ENCODE measurements at places on chromosomes 7 and 10. TPM values are rescaled to one million over a fixed set of nuclear protein-coding genes. Genes with fewer than 3 reads are reported as not detected.
A peak's percentile ranks its signal among the peaks of the same experiment; 100 is the strongest.

- DNase-seq: peak; percentile 80
These were observed 21.5 kb downstream of the WASL start for GRCh38 chr7:123727071-123727837.

DNA sequence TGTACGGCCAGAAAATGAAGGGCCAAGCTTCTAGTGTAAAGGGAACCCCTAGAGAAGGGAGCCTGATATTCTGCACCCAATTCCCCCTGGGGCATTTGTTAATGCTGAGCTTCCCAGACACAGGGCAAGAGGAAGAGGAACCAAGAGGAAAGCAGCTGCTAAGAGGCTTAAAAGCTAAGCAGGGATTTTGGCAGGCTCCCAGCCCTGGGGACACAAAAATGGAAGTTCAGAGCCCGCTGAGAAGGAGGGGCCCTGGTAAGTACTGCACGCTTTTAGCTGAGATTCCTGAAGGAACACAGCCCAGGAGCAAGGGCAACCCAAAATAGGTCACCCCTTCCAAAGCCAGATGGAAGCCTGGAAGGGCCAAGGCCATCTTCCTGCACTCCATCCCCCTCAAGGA lies 387.3 kb upstream of the MGMT start:
- no peak for DNase-seq

The TMEM270 gene
- total RNA-seq: not detected

The ZNF467 gene
- total RNA-seq: 1.1 TPM

The NHLRC2 gene
- 7.6 TPM for total RNA-seq

DNA sequence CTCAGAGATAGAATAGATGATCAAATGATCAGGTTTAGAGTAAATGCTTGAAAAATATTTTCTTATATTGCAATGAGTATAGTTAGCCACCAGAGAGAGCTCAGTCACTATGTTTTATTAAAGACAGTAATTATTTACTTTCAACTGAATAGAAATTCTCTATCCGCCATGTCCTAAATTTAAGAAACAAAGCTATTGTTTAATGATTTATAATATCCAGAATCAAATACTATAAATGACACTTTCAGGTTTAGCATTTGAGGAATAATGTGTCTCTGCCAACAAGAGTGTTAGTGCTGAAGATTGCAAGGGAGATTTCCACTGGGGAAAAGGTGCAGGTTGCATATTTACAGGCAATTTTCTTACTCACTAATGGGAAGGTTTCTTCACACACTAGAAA lies 184.7 kb downstream of the DGKB start:
- peak; percentile 37 for DNase-seq

The SPDYE6 gene
- total RNA-seq: not detected

DNA sequence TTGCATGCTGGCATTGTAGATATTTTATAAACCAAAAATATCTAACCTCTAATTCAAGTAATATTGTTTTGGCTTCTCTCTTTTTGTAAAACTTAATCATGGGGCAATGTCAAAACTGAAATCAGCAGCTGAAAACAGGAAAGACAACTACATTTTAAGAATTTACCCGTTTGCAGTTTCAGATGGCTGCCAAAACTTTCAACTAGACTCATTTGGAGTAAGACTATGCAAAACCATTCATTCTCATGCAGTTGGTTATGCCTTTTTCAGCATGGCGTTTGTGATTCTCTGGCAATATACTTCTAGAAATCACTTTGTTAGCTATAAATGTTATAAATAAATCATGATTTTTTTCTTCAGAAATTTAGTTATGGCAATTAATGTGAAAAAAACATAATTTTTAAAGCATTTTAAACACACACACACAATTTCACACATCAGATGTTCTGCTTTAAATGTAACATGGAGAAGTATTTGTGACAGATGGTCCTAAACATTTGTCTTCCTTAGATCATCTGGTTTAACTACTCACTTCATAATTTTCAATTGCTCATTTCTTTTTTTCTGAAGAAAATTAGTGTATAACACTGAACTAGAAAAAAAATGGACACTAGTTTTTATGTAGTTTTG lies 116.4 kb downstream of the ITGB8 start:
- no peak for DNase-seq

The C7orf33 gene
- total RNA-seq: not detected

GRCh38 chr10:11553773-11554381 lies 57.6 kb downstream of the USP6NL start:
- no peak for DNase-seq

- no peak for DNase-seq
These were observed 737.7 kb upstream of the C7orf33 start for GRCh38 chr7:147852833-147853232.

DNA sequence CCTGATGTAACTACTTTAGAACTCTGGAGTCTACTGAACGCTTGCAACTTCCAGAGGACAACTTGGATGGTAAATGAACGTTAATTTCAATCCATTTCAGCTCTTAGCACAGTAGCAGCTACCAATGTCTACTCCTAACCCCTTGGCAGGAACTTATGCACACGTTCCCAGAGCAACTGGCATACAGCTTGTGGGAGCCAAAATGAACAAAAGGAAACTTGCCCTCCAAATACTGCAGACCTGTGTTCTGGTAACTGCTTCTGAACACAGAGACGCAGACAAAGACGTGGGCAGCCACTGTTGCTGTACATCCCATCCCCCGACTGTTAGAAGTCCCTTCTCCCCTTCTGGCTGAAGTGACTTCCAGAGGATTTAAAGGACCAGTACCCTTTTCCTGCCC lies 61.3 kb downstream of the XPNPEP1 start:
- DNase-seq: no peak

The HOXA1 gene
- total RNA-seq: 1.2 TPM

DNA sequence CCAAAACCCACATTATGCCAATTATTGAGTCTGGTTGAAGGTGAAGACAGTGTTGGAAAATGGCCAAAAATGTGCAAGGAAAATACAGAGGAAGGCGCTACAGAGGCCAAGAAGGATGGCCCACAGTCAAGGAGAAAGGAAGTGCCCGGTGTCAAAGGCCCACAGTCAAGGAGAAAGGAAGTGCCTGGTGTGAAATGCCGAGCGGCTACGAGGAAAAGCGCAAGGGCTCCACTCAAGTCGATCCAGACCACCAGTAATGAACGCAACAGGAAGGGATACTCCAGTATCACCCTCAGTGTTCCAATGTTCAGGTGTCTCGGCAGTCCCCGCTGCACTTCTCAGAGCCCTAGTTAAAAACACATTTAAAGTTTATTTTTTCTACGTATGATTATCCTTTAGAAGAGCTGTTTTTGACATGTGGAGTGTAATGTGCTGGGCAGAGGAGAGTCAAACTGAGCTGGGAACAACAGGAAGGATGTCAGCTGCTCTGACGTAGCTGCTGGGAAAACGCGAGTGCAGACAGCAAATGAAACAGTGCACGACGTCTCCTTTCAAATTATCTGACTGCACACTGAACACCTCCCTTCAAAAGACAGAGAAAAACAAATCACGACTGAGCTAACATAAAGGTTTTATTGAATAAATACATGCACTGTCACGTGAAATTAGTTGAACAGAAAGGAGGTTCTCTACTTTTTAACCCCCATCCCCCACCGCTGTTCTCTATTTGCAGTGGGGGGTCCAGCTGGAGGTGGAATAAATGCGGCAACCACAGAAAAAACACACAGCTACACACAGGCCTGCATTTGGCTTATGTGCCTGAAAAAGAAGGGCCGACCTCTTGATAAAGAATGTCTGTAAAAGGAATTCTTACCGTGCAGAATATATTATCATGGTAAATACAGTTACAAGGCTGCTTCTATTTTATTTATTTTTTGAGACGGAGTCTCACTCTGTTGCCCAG lies 26.1 kb upstream of the NCAPG2 start:
- DNase-seq: no peak

DNA sequence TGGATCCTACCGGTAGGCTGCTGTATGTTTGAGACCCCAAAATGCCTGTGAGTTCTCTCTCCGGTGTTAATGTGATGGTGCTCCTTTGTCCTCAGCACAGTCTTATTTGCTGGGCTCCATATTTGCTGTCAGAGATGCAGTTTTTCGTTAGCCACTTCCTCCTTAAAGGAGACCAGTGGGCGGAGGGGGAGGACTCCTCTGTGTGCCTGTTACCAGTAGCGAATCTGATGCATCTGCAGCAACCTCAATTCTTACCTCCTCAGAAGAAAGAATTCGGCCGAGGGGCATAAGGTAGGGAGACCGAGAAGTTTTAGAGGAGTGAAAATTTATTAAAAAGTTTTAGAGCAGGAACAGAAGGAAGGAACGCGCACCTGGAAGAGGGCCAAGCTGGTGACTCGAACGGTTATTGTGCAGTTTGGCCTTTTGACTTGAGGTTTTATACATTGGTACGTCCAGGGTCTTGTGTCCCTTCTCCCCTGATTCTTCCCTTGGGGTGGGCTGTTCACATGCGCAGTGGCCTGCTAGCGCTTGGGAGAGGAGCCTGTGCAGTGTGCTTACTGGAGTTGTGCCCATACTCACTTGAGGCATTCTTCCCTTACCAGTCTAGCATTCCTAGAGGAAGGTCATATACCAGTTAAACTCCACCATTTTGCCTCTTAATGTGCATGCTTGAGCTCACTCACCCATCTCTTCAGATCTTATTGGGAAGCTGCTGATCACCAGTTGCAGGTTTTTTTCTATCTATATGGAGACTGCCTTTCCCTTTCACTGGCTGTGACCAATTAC lies 49.5 kb downstream of the GNAI1 start:
- DNase-seq: no peak

The TLX1 gene
- total RNA-seq: not detected

The INSYN2A gene
- 0.02 TPM for total RNA-seq

GRCh38 chr7:141700296-141700847 lies 1.6 kb downstream of the DENND11 start:
- no peak for DNase-seq

GRCh38 chr10:31822616-31823318 lies 105.9 kb downstream of the ARHGAP12 start:
- DNase-seq: no peak

The TRPV5 gene
- not detected for total RNA-seq

GRCh38 chr10:33734393-33735155 lies 400.1 kb upstream of the NRP1 start:
- DNase-seq: no peak

The RAPGEF5 gene
- total RNA-seq: 0.85 TPM

The MARCHF5 gene
- total RNA-seq: 13.0 TPM

The INMT gene
- total RNA-seq: 0.66 TPM

- no peak for DNase-seq
These were observed 28.5 kb downstream of the CYP2W1 start for GRCh38 chr7:1011297-1012003.

DNA sequence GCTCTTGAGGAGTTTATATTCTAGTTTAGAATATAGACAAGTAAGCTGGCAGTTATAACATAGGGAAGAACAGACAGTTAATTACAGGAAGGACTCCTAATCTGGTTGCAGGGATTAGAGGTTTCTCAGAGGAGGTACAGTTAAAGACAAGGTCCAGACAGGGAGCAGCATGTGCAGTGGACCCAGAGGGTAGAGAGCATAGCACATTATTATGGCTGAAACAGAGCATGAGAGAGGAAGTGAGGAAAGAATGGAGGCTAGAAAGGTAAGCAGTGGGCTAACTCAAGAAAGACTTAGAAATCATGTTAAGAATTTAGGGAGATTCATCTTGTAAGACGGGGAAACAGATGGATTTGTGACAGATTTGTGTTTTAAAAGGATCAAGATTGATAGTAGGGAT lies 9.7 kb downstream of the MIOS start:
- no peak for DNase-seq

The AGAP9 gene
- total RNA-seq: 2.9 TPM

The LIPF gene
- not detected for total RNA-seq

The TWIST1 gene
- total RNA-seq: 29.1 TPM
